ENCODE measurements at places on chromosomes 5 and 9. TPM values are rescaled to one million over a fixed set of nuclear protein-coding genes. Genes with fewer than 3 reads are reported as not detected.

Gene PLPP7
- total RNA-seq: 2.9 TPM

Gene LCN2
- total RNA-seq: 20.3 TPM

Gene SLCO6A1
- total RNA-seq: not detected

Gene TAF11L10
- total RNA-seq: not detected

Gene UBE2QL1
- 0.32 TPM for total RNA-seq

Gene ITGA1
- total RNA-seq: 197 TPM

Gene LTC4S
- 9.2 TPM for total RNA-seq

Gene RNF208
- total RNA-seq: 1.8 TPM

Gene ARL14EPL
- not detected for total RNA-seq

Gene PCDHA11
- 0.36 TPM for total RNA-seq

Gene TNFSF8
- 7.2 TPM for total RNA-seq

Gene CD14
- 149 TPM for total RNA-seq

Gene MYO10
- total RNA-seq: 40.2 TPM

Gene ADGRD2
- total RNA-seq: not detected

Gene SCAMP1
- total RNA-seq: 22.6 TPM

Gene ECSCR
- total RNA-seq: 29.0 TPM

Gene PHF24
- 1.1 TPM for total RNA-seq

Gene KCTD16
- 0.20 TPM for total RNA-seq

Data from spleen (tissue), 13 donors.